ENCODE measurements at places on chromosomes 16 and 17. TPM values are rescaled to one million over a fixed set of nuclear protein-coding genes. Genes with fewer than 3 reads are reported as not detected.
A peak's percentile ranks its signal among the peaks of the same experiment; 100 is the strongest.

- H3K4me1 ChIP-seq, result no peaks in the 10 kb centered on the region
- H3K4me3 ChIP-seq, result no peak overlapping the region
- DNase-seq, result no peak
- H3K27me3 ChIP-seq, result peaks cover 21% of the 10 kb centered on the region
Observed at GRCh38 chr17:73485130-73485529, 159.1 kb downstream of the SDK2 start.

DNA sequence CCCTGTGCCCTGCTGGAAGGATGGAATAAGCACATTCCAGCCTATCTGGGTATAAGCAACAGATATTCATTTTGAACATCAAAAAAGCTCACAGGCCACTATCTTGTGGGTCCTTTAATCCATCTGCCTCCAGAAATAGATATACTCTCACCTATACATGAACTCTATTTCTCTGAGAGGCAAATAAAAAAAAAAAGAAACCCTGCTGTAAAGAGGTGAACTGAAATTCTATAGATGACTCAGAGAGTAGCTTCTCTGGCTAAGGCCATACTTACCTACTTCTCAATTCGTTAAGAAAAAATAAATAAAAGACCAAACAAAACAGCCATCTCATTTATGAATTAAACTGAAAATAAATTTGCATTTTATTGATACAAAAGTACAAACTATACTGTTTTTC, 86.3 kb downstream of the DYNLRB2 start:
- no peaks in the 10 kb centered on the region for H3K27me3 ChIP-seq

- peak overlapping the region; percentile 74 for H3K27ac ChIP-seq
- peaks cover 9% of the 10 kb centered on the region for H3K27me3 ChIP-seq
- H3K4me1 ChIP-seq, result peaks cover 32% of the 10 kb centered on the region
- H3K4me3 ChIP-seq, result peak overlapping the region; percentile 78
- H3K36me3 ChIP-seq, result peaks cover 29% of the 10 kb centered on the region
Observed at GRCh38 chr16:80656711-80657150, 115.9 kb downstream of the DYNLRB2 start.

GRCh38 chr16:47236716-47237115, 93.0 kb upstream of the NETO2 start:
- H3K27me3 ChIP-seq, result no peaks in the 10 kb centered on the region
- H3K27ac ChIP-seq, result no peak overlapping the region
- H3K4me1 ChIP-seq, result peaks cover 8% of the 10 kb centered on the region
- H3K4me3 ChIP-seq, result no peak overlapping the region
- DNase-seq, result no peak
- H3K36me3 ChIP-seq, result peaks cover 9% of the 10 kb centered on the region

DNA sequence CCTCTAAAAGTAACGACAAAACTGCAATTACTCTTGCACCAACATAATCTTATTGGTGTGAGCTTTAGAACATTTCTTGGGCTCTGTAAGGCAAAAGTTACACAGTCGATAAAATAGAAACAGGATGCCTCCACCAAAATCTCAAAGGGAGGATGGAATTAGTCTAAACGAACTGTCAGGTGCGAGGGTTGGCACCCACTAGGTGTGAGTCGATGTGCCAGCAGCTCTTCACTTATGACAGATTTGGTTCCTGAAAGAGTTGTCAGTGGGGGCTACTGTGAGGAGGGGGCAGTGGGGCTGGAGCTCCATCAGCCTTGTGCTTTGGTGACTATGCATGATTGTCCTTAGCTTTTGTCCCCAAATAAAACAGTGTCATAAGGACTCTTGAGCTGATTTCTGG, 422.9 kb downstream of the TMEM114 start:
- no peak overlapping the region for H3K4me3 ChIP-seq
- H3K4me1 ChIP-seq, result no peaks in the 10 kb centered on the region
- no peaks in the 10 kb centered on the region for H3K36me3 ChIP-seq
- no peak overlapping the region for H3K27ac ChIP-seq

DNA sequence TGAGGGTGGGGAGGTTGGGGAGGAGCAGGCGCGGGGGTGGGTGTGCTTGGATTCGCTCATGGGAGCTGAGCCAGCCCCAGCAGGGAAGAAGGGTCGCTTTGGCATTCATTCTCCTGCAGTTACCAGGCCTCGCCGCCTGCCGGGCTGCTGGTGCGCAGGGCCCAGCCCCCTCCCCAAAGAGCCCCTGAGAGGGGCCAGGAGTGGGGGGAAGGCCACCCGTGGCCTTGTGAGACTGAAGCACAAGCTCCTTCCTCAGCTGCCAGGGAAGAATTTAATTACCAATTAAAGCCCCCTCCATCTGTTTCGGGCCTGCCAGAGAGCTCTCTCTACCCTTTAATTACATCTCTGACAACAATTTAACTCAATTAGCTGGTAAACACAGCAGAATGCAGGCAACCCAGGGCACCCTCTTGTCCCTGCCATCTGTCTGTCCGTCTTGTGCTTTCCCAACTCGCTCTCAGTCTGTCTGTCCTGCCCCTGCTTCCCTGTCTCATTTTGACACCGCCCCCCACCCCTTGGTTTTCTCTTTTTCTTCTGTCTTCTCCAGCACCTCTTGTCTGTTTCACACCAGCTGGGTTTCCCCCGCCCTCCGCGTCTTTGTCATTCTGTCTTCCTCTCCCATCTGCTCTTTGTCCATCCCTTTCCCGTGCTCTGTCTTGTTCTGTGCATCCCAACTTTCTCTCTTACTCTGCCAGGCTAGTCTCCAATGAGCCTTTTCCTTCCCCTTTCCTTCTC, 32.7 kb downstream of the CDK5RAP3 start:
- DNase-seq, result no peak
- H3K27ac ChIP-seq, result no peak overlapping the region
- no peak overlapping the region for H3K4me3 ChIP-seq
- H3K27me3 ChIP-seq, result peaks cover 23% of the 10 kb centered on the region

DNA sequence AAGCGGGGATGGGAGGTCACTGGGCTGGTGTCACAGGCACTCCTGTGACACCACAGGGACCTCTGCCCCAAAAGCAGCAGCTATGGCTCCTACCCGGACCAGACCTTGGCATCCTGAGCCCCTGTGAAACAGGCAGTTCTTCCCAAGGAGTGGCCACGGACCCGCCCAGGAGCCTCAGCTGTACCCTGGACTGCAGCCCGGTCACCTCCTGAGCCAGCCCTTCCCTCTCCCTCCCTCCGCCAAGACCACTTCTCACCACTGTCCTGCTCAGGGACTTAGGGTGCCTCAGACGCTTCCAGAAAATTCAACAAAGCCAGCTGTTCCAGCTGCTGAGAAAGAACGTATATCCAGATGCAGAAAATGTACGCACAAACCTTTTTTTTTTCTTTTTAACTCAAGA, 13.9 kb upstream of the NCBP3 start:
- H3K4me1 ChIP-seq, result no peaks in the 10 kb centered on the region
- H3K27ac ChIP-seq, result no peak overlapping the region
- H3K27me3 ChIP-seq, result no peaks in the 10 kb centered on the region
- no peaks in the 10 kb centered on the region for H3K36me3 ChIP-seq
- no peak overlapping the region for H3K4me3 ChIP-seq
- no peak for DNase-seq

CTRB2 gene
- not detected for total RNA-seq

CCL4 gene
- total RNA-seq, result 379 TPM

HERPUD1 gene
- 127 TPM for total RNA-seq

TMED6 gene
- total RNA-seq, result 1.5 TPM
